ENCODE measurements at places on chromosomes 11 and 22.

DNA sequence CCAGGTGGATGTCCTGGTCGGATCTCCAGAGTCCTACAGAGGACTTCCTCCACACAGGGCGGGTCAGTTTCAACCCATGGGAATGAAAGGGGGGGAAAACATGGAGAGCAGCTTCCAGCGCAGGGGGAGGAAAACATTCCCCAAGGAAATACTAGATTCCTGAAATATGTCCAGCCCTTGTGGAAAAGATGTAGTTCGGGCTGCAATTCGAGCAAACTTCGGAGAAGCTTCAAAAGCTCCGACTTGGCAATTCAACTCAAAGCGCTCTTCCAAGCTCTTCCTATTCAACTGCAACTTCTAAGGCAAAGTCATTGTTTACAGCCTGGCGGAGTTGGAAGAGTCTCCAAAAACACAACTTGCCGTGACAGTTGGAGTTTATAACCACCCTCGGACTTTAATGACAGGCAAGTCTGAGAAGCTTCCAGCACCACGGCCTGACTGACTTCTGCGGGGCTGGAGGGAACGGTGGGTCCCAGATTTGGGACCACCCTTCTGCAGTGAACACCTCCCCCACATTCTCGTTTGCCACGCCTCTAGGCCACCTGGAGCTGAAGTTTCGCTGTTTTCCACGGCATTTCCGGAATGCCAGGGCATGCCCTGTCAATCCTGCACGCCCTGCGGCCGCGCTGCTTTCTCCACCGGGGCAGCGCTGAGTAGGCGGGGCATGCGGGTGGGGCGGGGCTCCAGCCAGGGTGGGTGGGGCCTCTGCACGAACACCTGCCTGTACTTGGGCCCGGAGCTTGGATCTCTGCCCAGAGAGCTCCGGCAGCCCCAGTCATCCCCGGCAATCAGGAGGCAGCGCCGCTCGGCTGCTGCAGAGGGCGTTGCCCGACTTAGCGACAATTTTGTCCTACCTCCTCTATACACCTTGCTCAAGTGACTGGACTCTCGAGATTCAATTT lies 49.0 kb upstream of the BIRC3 start:
- peak; percentile 97 for DNase-seq

- peak; percentile 67 for DNase-seq
Measured at GRCh38 chr22:39242595-39243438, 2.0 kb downstream of the PDGFB start.

GRCh38 chr11:32722255-32722654 lies 72.2 kb downstream of the CCDC73 start:
- DNase-seq = no peak

DNA sequence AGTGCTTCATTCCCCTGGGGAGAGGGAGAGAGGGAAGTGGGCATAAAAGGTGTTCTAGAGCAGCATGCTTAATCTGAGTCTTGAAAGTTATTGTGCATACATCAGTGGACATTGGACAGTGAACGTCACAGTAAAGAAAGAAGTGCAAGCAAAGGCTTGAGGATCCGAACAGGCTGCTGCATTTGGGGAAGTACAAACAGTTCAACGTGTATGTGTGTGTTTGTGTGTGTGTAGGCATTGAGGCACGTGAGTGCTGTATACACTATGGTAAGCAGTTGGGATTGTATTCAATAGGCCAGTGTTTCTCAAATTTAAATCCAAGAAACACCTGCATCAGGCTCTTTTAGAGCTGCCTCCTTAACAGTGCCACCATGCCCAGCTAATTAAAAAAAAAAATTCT lies 10.4 kb upstream of the EIF3M start:
- DNase-seq = no peak

- DNase-seq = no peak
Measured at GRCh38 chr22:20238901-20239675, 29.0 kb downstream of the RTN4R start.

- no peak for DNase-seq
Measured at GRCh38 chr11:126861796-126862459, 138.6 kb downstream of the KIRREL3 start.

DNA sequence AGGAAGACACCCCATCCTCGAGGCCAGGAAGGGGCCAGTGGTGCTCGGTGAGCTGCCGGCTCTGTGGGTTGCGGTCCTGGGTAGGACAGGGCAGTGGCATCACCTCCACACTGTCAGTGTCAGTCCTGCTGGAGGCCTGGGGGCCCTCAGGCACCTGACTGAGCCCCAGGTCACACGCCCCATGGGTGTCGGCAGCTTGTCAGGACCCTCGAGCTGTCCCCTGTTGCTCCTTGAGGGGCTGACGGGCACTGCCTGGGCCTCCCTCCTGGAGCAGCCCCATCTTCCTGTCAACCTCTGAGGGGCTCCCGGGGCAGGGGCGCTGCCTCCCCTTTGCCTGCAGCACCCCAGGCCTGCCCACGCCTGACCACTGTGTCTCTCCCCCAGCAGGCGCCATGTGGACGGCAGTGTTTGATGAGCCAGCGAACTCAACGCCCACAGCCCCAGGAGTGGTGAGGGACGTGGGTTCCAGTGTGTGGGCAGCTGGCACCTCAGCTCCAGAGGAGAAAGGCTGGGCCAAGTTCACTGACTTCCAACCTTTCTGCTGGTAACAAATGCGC lies 35.4 kb downstream of the SBF1 start:
- DNase-seq = no peak

- DNase-seq = no peak
Measured at GRCh38 chr11:85934596-85935169, 79.5 kb downstream of the CCDC83 start.

DNA sequence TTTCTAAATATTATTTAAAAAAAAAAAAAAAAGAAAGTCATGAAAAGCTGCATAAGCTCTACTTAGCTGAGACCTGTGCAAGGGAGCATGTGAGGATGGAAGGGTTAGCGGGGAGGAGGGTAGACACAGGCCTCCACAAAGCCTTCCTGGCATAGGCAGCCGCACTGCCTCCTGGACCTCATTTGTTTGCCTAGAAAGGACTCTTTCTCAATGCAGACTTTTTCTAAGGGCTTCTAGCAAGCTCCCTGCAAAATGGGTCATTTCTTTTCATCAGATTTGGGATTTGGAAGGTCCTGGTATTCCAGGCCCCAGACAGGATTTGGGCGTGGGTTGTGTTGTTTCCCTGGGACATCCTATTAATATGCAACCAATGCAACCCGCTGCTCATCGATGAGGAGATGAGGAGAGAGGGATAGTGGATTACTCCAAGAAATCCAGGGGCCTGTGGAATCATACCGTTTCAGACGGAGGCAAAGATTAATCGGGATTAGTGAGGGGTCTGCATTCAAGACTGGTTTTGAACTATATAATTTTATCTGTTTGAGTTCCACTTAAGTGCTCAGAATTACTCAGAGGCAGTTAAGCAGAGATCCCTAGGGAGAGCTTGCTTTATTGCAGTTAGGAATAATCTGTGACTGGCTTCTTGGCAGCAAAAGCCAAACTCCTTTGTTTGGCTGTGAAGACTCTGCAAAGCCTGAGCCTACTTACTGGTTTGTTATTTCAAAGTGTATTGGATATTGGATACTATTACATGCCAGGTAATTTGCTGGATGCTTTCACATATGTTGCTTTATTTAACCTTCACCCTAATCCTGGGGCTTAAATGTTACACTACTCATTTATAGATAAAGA lies 106.9 kb upstream of the NAV2 start:
- DNase-seq = no peak

GRCh38 chr11:115637599-115638241 lies 133.5 kb upstream of the CADM1 start:
- DNase-seq = no peak

- no peak for DNase-seq
Measured at GRCh38 chr11:112839051-112839450, 122.2 kb upstream of the NCAM1 start.

GRCh38 chr11:8230178-8230859 lies 33.4 kb downstream of the LMO1 start:
- no peak for DNase-seq

GRCh38 chr11:102204174-102204573 lies 93.9 kb downstream of the YAP1 start:
- no peak for DNase-seq

GRCh38 chr22:39170825-39171622 lies 18.5 kb upstream of the CBX7 start:
- DNase-seq = peak; percentile 89

- no peak for DNase-seq
Measured at GRCh38 chr11:46348566-46349401, 1.5 kb downstream of the DGKZ start.

- DNase-seq = peak; percentile 81
Measured at GRCh38 chr11:106957030-106957482, 61.2 kb downstream of the GUCY1A2 start.

DNA sequence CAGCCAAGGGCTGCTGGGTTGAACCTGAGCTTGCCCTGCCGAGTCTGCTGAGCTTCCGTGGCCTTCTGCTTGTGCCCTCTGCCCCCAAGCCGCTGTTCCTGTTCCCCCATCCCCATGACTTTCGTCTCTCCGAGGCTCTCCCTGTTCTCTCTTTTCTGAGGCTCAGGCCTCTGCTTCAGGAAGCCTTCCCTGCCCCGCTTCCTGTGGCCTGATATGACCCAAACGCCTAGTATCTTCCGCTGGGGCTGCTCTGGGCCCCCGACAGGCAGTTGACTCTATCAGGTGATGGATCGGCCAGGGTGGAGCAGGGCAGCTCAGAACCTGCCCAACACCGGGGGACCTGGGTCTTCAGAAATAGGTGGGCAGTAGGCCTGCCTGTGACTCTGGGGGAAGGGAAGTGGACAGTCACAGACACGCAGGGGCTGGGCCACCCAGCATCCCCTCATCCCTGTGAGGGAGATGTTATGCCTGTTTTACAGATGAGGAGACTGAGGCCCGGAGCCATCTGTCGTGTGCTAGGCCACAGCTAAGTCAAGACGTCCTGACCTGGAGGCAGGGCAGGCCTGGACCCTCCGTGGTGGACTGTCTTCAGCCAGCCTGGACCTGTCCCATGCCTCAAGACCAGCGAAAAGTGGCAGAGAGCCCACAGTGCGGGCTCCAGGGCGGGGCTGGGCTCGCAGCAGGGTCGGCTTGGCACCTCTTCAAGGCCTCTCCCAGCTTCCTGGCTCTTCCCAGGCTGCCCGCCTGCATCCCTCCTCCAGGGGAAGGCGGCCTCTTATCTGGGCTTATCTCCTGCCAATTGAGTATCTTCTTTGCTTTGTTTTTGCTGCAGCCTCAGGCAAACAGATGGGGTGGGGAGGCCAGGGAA lies 16.2 kb downstream of the BAD start:
- DNase-seq = no peak

- DNase-seq = no peak
Measured at GRCh38 chr11:62000539-62001446, 33.4 kb upstream of the FTH1 start.

- DNase-seq = peak; percentile 21
Measured at GRCh38 chr22:49368976-49369725, 458.5 kb downstream of the BRD1 start.
